Caki2 (cell line): ENCODE measurements at places on chromosomes 3 and 15. TPM values are rescaled to one million over a fixed set of nuclear protein-coding genes. Genes with fewer than 3 reads are reported as not detected.

The IL17RC gene
- total RNA-seq, result 24.5 and 51.8 TPM in 2 replicates

The RAP2B gene
- total RNA-seq, result 29.6 and 34.4 TPM in 2 replicates

The FSIP1 gene
- 0.14 TPM in 1 of 2 replicates, not detected in the other for total RNA-seq

GRCh38 chr3:171248426-171249111, 211.6 kb downstream of the TNIK start:
- DNase-seq, result no peak
